ENCODE measurements at places on chromosomes 12 and 14.

DNA sequence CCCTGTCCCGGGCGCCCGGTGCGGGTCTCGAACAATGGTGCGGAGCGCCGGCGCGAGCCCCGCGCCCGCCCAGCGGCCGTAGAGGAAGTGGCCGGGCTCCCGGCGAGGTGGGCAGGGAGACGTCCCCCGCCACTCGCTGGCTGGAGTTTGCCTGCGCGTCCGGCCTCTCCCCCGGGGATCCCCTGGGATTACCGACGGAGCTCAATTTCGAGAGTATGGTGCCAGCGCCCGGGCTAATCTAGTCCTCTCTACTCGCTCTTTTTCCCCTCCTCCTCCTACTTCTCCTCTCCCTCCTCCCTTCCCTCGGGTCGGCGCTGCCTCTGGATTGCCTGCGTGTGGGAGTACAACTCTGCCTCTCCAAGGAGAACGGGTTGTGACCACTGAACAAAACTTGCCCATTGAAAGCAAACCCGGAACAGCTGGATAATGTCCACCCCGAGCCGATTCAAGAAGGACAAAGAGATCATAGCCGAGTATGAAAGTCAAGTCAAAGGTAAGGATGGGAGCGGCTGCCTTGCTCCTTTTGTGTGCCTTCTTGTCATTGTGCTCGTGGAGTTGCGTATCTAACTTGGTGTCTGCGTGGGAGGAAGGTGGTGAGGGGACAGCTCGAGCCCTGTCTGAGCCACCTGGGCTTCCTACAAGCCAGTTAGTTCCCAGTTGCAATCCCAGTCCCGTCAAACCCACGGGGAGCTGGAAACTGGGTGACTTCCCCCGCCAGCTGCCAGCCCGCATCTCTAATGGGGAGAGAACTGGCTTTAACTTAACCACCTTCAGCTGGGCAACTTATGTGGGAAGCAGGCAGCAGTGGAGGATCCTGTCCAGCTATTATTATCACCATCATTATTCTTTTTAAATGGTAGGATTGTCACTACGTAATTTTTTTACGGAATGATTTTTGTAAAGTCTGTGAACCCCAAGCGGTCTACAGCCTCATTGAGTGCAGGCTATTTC, at the start of gene SRGAP1:
TSS of gene SRGAP1 (plus strand) at position 310 of the 951 bp plus-strand sequence. CDS start at position 427, 117 bp downstream.
- peak; percentile 33 for DNase-seq

GRCh38 chr12:7542813-7543212, 39.2 kb upstream of the CD163 start:
- no peak for DNase-seq

GRCh38 chr14:65408113-65408512, 4.4 kb upstream of the FUT8 start:
- no peak for DNase-seq

- DNase-seq, result no peak
Observed at GRCh38 chr12:2027351-2027750, 23.1 kb upstream of the DCP1B start.

GRCh38 chr12:32811686-32812392, 56.1 kb upstream of the YARS2 start:
- DNase-seq, result no peak

DNA sequence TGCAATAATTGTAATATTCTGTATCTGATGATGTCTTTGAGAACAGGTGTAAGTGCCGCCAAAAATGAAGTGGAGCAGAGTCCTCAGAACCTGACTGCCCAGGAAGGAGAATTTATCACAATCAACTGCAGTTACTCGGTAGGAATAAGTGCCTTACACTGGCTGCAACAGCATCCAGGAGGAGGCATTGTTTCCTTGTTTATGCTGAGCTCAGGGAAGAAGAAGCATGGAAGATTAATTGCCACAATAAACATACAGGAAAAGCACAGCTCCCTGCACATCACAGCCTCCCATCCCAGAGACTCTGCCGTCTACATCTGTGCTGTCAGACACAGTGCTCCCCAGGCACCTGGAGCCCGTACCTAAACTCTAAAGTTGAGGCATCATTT, 268.7 kb downstream of the DAD1 start:
- DNase-seq, result no peak

Data from NCI-H187 (cell line).